Progenitor cell of endocrine pancreas (in vitro differentiated cells): ENCODE measurements at places on chromosomes 4 and X. TPM values are rescaled to one million over a fixed set of nuclear protein-coding genes. Genes with fewer than 3 reads are reported as not detected.

DNA sequence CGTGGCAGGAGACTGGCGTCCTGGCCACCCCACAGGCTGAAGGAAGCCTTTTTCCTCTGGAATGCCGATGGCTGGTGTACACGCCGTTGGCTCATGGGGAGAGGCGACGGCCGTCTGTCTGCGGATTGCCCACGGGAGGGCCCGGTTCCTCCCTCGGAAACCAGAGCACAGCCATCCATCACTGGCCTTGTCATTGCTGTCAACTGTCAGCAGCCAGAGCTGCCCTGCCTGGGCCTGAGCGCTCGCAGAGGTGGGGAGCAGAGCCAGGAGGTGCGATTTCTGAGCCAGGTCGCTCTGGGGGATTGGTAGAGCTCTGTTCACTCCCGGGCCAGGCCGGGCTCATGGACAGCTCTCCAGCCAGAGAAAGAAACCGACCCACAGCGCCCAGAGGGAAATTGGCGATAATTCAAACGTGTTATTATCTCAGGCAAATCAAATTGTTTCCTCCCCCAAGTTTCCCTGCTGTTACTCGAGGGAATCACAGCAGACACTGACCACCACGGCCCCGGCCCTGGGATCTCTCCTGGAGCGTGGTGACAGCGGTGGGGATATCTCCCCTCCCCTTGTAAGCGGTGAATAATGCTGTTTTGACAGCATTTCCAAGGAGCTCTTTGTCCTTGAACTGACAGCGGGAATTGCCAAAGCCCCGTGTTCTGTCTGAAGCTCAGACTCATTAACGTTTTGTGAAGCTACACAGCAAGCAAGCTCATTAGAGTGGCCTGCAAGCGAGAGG lies 220.9 kb upstream of the PSAPL1 start:
- no peaks in the 10 kb centered on the region for H3K36me3 ChIP-seq
- peaks cover 17% of the 10 kb centered on the region for H3K4me1 ChIP-seq
- peaks cover 6% of the 10 kb centered on the region for H3K27me3 ChIP-seq

GRCh38 chrX:63050225-63050624 lies 300.9 kb downstream of the SPIN4 start:
- DNase-seq, result no peak
- no peak overlapping the region for H3K4me3 ChIP-seq
- H3K27me3 ChIP-seq, result no peaks in the 10 kb centered on the region

SLC9B1 gene
- 0.75 and 0.79 TPM in 2 replicates for total RNA-seq

DNA sequence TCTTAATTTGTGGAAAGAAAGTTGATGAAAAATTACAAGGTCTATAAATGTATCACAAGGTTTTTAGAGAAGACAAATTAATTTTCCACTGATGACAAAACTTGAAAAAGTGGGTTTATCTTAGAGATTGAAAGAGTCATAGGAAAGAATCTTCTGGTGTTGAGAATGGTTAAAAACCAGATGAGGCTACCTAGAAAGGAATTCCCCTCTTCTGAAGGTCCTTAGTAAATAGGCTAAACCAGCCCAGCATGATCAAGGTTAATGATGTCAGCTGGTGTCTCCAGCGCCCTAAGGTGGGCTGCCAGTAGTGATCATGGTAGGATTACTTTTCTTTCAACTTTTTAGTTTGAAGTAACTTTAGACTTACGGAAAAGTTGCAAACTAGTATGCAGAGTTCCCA lies 71.8 kb upstream of the PGRMC2 start:
- no peaks in the 10 kb centered on the region for H3K36me3 ChIP-seq
- no peak overlapping the region for H3K4me3 ChIP-seq
- no peak for DNase-seq
- peaks cover 13% of the 10 kb centered on the region for H3K4me1 ChIP-seq

DNA sequence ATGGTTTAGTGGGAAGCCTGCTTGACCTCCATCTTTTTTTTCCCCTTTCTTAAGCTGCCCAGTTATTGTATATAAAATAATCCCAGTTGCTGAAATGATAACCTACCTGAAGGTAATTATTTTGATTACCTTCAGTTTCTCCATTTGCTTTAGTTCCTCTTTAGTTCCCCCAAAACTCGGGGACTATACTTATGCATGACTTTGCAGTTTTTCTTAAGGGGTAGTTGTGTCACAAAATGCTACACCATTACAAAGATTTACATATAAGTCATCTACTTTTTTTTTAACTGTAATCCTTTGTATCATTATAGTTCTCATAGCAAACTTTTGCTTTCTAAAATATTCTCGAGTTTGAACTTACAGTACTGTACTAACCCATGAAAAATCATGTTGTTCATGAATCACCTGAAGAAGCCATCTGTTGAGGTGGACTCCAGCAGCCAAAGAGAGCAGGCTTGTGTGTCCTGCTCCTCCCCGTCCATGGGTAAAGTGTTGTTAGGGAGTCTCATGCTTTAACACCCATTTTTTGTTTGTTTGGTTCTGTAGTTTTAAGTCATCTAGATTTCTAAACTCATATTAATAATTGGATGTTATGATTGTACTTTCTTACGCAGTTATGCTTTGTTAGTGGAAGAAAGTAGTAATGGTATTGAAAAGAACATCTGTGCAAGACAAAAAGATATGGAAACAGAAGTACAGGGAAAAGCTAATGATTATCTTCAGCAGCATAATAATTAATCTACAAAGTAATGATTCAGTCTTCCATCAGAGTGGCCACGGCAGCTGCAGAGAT lies 34.6 kb downstream of the HADH start:
- DNase-seq, result no peak
- no peaks in the 10 kb centered on the region for H3K27me3 ChIP-seq
- H3K27ac ChIP-seq, result no peak overlapping the region
- no peaks in the 10 kb centered on the region for H3K4me1 ChIP-seq
- H3K36me3 ChIP-seq, result peaks cover 15% of the 10 kb centered on the region

DNA sequence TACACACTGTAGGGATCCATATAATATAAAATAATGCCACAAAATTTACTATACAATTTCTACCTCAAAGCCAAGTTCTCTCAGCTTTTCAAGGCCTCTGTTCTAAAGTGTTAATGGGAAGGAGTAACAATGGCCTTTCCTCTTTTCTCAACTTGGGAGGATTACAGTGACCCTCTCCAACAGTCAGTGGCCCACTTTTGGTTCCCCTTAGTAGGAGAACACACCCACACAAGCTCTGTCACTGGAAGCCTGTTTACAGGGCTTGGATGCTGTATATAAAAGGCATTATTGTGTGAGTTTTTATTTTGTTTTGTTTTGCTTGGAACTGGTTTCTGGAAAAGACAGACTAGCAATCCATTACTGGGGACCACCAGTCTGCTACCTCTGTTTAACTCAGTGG lies 1.8 kb downstream of the ARHGEF6 start:
- no peaks in the 10 kb centered on the region for H3K27me3 ChIP-seq
- no peaks in the 10 kb centered on the region for H3K36me3 ChIP-seq
- DNase-seq, result no peak

- DNase-seq, result no peak
- H3K4me3 ChIP-seq, result no peak overlapping the region
- no peak overlapping the region for H3K27ac ChIP-seq
- peaks cover 15% of the 10 kb centered on the region for H3K4me1 ChIP-seq
- H3K36me3 ChIP-seq, result no peaks in the 10 kb centered on the region
- H3K27me3 ChIP-seq, result peaks cover 16% of the 10 kb centered on the region
Measured at GRCh38 chr4:5158825-5159224, 107.5 kb downstream of the STK32B start.

- H3K4me1 ChIP-seq, result peaks cover 33% of the 10 kb centered on the region
Measured at GRCh38 chr4:41215969-41216293, 1.6 kb upstream of the APBB2 start.

- H3K36me3 ChIP-seq, result no peaks in the 10 kb centered on the region
- peaks cover 38% of the 10 kb centered on the region for H3K27me3 ChIP-seq
- no peak overlapping the region for H3K4me3 ChIP-seq
- H3K4me1 ChIP-seq, result peaks cover 16% of the 10 kb centered on the region
- H3K27ac ChIP-seq, result no peak overlapping the region
Measured at GRCh38 chr4:110610940-110611831, 11.7 kb downstream of the PITX2 start.

PGAM4 gene
- total RNA-seq, result not detected in 2 replicates

SSX3 gene
- total RNA-seq, result not detected in 2 replicates

GRCh38 chr4:94348666-94349065 lies 6.0 kb upstream of the HPGDS start:
- H3K36me3 ChIP-seq, result no peaks in the 10 kb centered on the region
- H3K27ac ChIP-seq, result no peak overlapping the region
- peaks cover 11% of the 10 kb centered on the region for H3K4me1 ChIP-seq
- no peaks in the 10 kb centered on the region for H3K27me3 ChIP-seq
- no peak for DNase-seq
- H3K4me3 ChIP-seq, result no peak overlapping the region

GRCh38 chr4:71029504-71029903 lies 36.1 kb downstream of the DCK start:
- no peak overlapping the region for H3K27ac ChIP-seq
- H3K4me1 ChIP-seq, result no peaks in the 10 kb centered on the region
- no peak overlapping the region for H3K4me3 ChIP-seq
- H3K27me3 ChIP-seq, result no peaks in the 10 kb centered on the region
- DNase-seq, result no peak
- H3K36me3 ChIP-seq, result peaks cover 14% of the 10 kb centered on the region

GRCh38 chrX:71540801-71541200 lies 7.9 kb downstream of the OGT start:
- no peak overlapping the region for H3K27ac ChIP-seq
- no peak overlapping the region for H3K4me3 ChIP-seq
- H3K36me3 ChIP-seq, result peaks cover 6% of the 10 kb centered on the region
- peaks cover 11% of the 10 kb centered on the region for H3K4me1 ChIP-seq
- H3K27me3 ChIP-seq, result no peaks in the 10 kb centered on the region

KDM6A gene
- total RNA-seq, result 102 and 112 TPM in 2 replicates

GSX2 gene
- not detected in 2 replicates for total RNA-seq

- DNase-seq, result no peak
- no peak overlapping the region for H3K27ac ChIP-seq
- peaks cover 6% of the 10 kb centered on the region for H3K27me3 ChIP-seq
- no peak overlapping the region for H3K4me3 ChIP-seq
Measured at GRCh38 chr4:153901220-153901619, 112.3 kb upstream of the SFRP2 start.

CSAG1 gene
- not detected in 2 replicates for total RNA-seq

GRCh38 chr4:13640149-13640940 lies 12.8 kb upstream of the BOD1L1 start:
- peaks cover 8% of the 10 kb centered on the region for H3K27me3 ChIP-seq
- no peaks in the 10 kb centered on the region for H3K36me3 ChIP-seq
- H3K4me1 ChIP-seq, result no peaks in the 10 kb centered on the region
- H3K27ac ChIP-seq, result no peak overlapping the region
- DNase-seq, result no peak

DNA sequence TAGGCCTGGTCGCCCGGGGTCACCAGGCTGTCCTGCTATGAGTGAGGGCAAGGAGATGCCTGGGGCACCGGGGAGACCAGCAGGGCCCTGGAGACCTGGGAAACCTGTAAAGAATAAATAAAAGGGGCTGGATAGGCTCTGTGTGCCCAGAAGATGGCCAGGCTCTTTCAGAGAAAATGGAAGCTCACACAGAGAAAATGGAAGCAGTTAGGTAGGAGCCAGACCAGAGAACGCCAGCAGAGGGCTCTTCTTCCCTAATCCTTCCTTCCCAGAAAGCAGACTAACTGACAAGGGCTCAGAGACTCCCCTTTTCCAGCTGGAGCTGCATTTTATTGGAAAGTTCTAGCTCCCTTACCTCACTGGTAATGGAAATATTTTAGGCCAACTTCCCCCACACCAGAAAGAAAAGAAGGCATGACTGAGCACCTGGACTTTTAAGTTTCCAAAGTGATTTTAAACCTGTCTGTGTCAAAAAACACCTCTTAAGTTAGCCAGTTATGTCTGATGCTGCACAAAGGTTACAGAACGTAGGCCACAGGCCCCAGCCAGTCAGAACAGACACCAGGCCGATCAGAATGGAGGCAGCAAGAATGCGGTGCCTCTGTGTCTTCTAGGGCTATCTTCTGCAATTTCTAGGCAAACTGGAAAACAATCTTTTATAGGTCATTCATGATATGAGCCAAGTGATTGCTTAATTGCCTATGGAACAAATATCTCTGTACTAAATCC lies 74.0 kb downstream of the ATG4A start:
- H3K4me1 ChIP-seq, result no peaks in the 10 kb centered on the region
- no peak overlapping the region for H3K4me3 ChIP-seq
- H3K27ac ChIP-seq, result peak overlapping the region; percentile 20
- no peak for DNase-seq
- H3K27me3 ChIP-seq, result no peaks in the 10 kb centered on the region
- H3K36me3 ChIP-seq, result peaks cover 6% of the 10 kb centered on the region

RPS6KA6 gene
- total RNA-seq, result 17.6 and 19.7 TPM in 2 replicates

PIM2 gene
- 9.9 and 10.4 TPM in 2 replicates for total RNA-seq

DNA sequence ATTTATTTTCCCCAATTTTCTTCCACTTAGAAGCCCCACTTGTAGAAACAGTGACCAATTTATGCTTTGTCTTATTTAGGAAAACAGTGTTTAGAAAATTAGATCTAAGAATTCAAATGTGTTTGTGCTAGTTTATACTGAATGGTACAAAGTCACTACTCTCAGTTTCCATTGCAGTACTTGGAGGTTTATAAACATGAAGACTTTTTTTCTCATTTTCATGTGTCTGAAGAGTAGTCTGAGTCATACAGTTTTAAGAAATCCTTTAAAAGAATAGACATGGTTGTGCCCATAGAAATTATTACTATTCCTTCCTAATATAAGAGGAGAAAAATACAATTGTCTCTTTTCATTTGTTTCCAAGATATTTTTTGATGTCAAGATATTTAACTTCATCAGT lies 458.7 kb downstream of the NAF1 start:
- H3K27me3 ChIP-seq, result no peaks in the 10 kb centered on the region
- no peak for DNase-seq
- H3K36me3 ChIP-seq, result no peaks in the 10 kb centered on the region
